Fibroblast of mammary gland (primary cell): ENCODE measurements at places on chromosomes 16 and 17.

DNA sequence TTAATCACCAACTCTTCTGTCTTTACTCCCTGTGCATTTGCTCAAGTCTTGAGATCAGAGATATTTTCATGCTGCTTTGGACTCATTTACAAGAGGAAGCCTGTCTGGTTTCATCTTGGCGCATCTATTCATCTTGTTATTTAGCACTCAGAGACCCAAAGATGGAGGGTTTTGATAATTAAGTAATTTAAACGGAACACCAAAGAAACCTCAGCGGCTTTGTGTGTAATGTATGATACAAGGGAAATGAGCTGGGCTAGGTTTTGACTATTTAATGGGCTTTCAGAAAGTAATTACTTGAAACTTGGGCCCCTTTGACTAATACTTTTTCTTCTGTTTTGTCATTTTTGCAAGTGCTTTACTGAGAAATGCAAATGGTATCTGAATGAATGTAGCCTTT lies 66.2 kb upstream of the CACNG3 start:
- no peak for DNase-seq

DNA sequence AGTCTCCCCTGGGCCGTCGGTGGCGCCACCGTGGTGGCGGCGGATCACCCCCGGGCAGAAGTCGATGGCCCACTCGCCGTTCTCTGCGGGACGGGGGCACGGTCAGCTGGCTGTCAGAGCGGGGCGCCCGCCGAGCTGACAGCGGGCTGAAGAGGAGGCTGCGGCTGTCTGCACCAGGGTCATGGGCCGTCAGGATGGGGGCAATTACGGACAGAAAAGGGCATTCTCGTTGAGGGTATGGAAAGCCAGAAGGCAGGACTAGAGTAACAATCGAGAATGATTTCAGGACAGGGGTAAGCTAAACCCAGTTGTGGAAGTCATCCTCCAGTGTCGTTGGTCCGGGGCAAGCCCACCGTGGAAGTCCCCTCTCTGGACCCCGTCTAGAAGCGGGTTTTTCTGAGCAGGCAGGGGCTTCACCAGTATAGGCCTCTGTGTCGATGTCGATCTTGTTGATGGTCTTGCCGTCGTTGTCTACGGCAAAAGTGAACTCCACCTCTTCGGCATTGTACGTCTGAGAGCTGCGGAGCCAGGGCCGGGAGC lies 1.7 kb downstream of the CHRNE start:
- no peak for DNase-seq

DNA sequence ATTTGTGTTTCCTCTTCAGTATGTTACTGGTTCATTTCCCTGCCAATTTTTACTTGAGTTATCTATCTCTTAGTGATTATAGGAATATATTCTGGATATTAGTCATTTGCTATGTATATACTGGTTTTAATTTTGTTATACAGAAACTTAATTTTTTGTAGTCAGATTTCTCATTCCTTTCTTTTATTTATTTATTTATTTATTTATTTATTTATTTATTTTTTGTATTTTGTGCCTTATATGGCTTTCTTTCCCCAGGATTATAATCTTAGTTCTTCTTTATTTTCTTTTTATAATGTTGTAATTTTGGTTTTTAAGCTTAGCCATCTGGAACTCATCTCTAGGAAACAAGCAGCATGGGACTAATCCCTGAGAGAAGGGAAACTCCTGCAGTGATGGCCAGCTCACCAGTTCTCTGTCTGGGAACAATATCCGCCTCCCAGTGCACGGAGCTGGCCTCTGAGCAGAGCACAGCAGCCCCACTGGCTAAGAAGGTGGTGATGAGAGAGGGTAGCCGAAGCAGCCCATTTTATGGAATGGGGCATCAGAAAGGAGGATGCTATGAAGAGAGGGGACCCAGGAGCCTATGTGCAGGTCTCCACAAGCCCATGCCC lies 54.5 kb upstream of the ADORA2B start:
- no peak for DNase-seq

- DNase-seq: peak; percentile 11
Measured at GRCh38 chr17:5667871-5668270, 83.6 kb upstream of the NLRP1 start.

DNA sequence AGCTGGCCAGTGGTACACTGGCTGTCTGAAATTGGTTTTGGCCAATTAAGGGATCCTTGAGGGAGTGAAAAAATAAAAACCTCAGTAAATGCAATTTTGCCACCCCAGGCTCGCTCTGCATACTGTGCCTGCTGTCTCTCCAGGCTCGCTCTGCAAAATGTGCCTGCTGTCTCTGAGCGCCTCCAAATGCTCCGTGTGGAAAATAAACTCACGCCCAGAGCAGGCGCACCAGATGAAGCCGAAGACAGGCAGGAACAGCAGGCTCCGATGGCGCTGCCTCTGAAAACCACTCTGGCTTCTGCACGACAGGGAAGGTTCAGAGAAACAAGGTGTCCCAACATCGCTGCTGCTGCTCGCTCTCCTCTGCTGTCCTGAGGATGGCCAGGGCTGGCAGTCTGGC lies 29.1 kb downstream of the SNN start:
- no peak for DNase-seq

DNA sequence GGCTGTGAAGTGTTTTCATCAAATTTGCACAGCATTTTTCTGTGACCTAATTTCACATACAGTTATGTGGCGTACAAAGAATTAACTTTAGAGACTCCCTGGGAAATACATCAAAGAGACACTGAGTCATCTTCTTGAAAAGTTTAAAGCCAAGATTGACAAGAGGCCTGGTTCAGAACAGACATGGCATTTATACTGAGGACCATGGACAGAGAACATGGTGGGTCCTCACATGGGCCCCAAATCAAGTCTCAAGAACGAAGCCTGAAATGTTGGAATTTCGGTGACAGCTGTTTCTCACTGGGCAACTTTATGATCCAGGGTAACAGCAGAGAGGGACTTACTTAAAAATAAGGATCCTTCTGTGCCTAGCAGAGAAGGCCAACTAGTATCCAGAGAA lies 311.5 kb upstream of the KCNJ16 start:
- DNase-seq: peak; percentile 57

DNA sequence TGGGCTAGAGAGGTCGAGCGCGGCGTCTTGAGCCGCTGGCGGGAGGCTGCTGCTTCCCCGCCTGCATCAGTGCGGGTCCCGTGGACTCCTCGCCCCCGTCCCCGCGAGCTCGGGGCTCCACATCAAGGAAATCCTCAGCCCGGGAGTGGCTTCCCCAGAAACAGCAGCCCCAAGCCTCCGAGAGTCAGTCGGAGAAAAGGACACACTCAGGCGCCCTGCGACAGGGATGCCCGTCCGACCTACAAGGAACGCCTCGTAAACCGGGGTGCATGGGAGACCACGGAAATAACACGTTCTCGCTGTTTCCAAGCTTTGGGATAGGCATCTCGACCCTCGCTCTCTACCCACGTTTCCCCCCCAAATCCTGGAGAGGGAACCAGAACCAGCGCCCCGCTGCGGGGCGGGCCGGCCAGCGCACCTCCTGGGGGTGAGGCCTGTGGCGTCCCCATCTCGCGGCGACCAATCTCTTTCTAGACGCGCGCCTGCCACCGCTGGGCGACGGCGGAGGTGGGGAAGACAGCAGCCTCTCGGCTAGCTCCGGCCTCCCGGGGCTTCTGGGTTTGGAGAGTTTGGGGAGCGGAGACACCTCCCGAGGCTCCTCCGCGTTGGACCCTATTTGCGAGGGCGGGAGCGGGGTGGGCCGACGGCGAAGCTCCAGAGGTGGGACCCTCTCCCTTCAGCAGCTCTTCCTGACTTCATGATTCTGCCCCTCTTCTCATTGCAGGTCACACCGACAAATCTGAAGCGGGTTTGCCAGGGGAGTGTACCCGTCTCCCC lies 759 bp upstream of the TP53I13 start:
- DNase-seq: no peak

DNA sequence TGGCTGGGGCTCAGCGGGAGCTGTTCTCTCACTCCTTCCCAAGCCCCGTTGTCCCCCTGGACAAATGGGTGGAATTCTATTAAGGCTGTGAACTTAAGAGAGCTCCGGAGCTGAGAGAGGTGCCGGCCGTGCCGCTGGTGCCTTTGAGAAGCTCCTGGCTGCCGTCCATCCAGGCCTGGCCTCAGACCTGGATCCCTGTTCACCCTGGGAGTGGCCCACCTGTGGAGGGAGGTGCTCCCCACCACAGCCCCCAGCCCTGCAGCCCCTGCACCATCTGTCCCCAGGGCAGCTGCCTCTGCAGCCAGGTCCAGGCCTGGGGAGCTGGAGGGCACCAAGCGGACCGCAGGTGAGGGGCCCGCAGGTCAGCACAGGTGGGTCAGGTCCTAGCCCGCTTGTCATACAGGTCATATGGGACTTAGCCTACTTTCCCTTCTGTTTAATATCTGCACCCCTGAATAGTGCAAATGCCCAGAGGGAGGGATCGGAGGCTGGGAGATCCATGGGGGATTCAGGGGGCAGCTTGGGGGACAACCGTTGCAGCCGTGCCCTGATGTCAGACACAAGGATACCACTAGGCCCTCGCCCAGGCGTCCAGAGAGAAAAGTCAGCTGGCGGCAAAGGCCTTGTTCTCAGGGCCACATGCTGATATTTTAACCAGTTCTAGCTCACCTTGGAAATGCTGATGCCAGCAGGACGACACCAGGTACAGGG lies 15.2 kb upstream of the METRNL start:
- DNase-seq: no peak

DNA sequence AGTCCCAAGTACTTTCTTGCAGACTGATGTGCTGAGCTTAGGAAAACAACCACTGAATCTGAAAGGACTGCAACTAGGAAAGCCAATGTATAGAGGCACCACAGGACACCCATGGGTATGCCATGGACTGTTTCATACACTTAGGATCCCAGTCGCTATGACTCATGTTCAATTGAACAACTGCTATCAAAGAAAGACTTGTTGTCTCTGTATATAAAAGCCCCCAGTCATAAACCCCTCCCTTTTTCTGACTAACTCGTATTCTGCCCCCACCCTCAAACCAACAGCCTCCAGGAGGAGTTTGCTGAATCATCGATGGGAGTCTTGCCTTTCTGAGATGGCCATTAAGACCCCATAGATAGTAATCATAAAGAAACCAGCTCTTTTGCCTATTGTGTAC lies 205.4 kb downstream of the ANKFN1 start:
- DNase-seq: peak; percentile 7

DNA sequence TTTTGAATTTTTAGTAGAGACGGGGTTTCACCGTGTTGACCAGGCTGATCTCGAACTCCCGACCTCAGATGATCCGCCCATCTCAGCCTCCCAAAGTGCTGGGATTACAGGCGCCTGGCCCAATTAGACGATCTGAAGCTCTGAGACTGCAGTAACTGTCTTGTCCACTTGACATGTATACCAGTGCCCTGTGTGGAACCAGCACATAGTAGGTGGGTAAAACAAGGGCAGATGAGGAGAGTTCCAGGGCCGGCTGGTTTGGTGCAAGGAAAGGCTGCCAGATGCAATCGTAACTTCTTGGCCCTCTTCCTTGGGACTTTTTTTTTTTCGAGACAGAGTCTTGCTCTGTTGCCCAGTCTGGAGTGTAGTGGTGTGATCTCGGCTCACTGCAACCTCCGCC lies 3.1 kb downstream of the C17orf113 start:
- no peak for DNase-seq

GRCh38 chr16:30740364-30741251 lies 7.6 kb upstream of the PHKG2 start:
- DNase-seq: peak; percentile 93

DNA sequence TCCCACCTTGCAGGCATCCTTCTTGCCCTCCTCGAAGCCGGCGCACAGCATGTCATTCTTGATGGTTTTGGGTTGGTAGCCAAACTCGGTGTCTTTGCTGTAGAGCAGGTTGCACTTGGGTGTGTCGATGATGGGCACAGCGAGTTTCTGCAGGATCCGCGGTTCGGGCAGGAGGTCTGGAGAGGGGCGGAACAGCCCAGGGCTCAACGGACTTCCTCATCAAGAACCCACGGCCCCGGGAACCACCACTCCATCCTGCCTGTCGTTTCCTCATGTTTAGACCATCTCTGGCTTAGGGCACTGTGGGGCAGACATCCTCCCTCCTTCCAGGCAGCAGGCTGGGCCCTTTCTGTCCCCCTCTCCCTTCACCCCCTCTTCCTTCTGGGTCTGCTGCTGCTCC lies 6.5 kb downstream of the PRSS27 start:
- no peak for DNase-seq

GRCh38 chr17:61253362-61253761 lies 146.3 kb upstream of the TBX2 start:
- DNase-seq: peak; percentile 51

DNA sequence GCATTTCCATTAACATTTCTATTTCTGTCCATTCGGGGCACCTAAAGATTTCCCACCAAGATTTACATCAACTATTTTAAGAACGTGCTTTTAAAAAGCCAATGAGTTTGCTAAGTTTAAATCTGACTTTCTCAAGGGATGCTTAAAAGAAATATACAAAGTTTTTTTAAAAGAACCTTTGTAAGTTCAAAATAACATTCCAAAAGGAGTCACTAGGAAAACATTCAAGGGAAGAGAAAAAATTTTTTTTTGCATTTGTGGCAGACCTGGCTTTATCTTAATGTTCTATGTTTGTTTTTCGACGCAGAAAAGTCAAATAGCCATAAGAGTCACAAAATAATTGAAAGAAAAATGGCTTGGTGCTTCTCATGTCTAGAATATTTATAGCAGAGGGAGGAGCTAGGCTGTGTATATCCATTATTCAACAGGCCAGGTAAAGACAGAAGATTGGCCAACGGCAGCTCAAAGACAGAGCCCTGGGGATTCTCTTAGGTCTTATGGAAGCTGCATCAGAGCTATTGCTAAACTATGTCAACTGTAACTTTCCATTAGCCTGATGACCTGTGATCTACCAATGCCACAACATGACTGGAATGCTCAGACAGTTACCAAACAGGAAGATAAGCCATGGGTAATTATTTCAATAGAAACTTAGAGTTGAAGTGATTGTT lies 37.8 kb upstream of the MYOCD start:
- DNase-seq: peak; percentile 61

- DNase-seq: no peak
Measured at GRCh38 chr17:43366891-43367736, 31.7 kb upstream of the ARL4D start.

DNA sequence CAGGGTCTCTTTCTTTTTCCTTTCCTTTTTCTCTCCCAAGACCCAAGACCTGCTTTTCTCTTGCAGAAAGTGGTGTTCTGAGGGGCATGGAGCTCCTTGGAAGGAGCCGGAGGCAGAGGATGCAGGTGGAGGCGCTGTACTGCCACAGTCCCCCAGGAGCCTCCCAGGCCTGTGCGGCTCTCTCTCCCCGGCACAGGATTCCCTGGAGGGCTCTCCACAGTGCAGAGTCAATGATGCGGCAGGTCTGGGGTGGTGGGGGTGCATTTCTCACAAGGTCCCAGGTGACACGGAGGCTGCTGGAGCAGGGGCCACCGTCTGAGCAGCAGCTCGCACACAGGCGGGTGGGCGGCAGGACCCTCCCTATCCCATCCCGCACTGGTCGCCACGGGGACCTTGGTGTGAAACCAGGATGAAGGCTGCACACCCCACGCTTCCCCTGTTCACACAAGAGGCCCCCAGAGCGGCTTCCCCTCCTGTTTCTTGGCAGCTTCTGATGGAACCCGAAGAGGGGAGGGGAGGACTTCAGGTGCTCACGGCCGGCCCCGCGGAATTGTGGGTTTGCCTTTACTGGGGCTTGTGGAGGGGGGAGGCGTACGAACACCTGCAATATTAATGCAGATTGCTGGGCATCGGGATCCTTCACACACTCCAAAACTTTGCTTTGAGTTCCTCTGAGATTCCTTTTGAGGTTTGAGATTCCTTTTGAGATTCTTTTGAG lies 186.9 kb downstream of the ENGASE start:
- DNase-seq: no peak
